ENCODE measurements at places on chromosomes 16 and 17.

GRCh38 chr16:84751241-84751640 lies 51.4 kb downstream of the USP10 start:
- no peak for DNase-seq

DNA sequence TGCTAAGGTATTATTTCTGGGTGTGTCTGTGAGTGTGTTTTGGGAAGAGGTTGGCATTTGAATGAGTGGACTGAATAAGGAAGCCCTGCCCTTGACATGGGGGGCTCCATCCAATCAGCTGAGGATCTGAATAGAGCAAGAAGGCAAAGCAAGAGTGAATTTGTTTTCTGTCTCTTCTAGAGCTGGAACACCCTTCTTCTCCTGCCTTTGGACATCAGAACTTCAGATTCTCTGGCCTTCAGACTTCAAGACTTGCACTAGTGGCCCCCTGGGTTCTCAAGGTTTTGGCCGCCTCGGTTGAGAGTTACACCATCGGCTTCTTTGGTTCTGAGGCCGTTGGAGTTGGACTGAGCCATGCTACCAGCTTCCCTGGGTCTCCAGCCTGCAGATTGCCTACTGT lies 448.6 kb downstream of the SHISA9 start:
- DNase-seq, result no peak

GRCh38 chr16:1286513-1287094 lies 22.8 kb upstream of the UBE2I start:
- no peak for DNase-seq

DNA sequence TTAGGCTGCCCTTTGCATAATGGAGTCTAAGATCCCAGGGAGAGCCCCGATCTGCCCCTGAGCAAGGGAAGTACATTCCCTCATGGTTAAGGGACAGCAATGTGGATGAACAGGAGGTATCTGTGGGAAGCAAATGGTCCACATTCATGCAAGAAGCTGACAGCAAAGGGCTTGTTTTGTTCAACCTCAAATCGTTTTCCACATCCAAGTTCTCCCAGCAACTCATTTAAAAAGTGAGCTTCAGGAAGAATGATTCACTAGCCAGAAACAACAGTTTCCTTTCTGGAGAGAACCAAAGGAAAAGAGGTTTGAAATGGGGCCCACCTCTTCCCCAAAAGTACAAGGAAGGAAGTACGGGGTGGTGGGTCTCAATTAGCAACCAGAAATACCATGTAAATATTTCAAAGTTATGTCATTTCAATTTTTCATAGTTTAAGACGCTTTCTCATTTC lies 9.4 kb downstream of the HSPB9 start:
- no peak for DNase-seq

GRCh38 chr16:57123216-57123973 lies 31.0 kb downstream of the CPNE2 start:
- DNase-seq, result no peak

DNA sequence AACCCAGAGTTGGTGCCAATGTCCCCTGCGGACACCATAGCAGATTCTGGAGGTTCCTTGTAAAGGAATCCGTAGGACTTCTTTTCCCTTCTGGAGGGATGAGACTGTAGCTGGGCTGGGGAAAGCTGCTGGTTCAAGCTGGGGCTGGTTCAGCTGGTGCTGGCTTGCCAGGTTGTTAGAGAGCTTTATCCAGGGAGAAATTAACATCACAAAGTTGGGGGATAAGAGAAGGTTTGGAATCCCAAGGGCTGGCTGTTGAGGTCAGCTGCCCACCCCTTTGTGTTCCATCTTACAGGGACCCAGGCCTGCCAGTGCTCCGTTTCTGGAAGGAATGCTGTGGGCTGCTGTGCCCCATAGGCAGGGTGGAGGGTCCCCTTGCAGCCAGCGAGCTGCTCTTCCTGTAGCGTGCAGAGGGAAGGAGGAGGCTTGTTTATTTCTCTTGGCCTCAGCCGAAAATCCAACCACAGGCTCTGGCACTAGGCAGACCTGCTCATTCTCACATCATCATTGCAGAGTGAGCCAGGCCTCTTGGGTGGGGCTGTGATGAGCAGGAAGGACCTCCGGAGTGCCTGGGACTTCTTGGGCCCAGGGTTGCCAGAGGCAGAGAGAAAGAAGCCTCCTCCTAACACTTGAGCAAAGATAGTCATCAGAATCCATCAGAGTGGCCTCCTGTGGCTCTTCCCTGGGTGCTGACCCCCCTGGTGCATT lies 251.1 kb downstream of the SEC14L1 start:
- no peak for DNase-seq

GRCh38 chr17:28334666-28335200 lies 539 bp downstream of the IFT20 start:
- no peak for DNase-seq

GRCh38 chr17:34974794-34975785 lies 5.2 kb upstream of the LIG3 start:
- no peak for DNase-seq

DNA sequence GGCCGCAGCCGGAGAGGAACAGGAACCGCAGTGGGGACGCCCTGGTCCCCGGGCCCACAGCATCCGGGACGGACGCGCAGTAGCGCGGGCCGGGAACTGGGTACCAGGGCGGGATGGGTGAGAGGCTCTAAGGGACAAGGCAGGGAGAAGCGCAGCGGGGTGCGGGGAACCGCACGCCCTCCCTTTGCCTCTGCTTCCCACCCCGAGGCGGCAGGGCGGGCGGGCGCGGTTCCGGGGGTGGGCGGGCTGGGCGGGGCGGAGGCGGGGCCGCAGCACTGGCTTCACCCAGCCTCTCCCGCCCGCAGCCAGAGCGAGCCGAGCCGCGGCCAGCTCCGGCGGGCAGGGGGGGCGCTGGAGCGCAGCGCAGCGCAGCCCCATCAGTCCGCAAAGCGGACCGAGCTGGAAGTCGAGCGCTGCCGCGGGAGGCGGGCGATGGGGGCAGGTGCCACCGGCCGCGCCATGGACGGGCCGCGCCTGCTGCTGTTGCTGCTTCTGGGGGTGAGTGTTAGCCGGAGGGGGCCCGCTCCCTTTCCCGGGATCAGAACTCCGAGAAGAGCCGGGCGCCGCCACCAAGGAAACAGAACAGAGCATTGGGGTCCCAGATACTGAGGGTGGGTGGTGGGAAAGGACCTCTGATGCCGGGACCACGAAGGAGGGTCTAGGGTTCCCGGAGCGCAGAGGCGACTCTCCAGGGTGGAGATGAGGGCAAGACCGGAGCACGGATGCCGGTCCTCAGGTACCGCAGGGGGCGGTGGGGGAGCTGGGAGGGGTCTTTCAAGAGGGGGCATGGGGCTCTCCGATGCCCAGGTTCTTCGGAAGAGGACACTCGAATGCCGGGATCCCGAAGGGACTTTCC lies at the start of gene NGFR:
Gene NGFR, plus strand, starts transcription at position 308 of the 856 bp plus-strand sequence. Its CDS starts 125 bp downstream, at position 433.
- peak; percentile 28 for DNase-seq

GRCh38 chr17:65618516-65618915 lies 57.1 kb upstream of the AXIN2 start:
- no peak for DNase-seq

- no peak for DNase-seq
These were observed 129.1 kb upstream of the HS3ST2 start for GRCh38 chr16:22684574-22685458.

DNA sequence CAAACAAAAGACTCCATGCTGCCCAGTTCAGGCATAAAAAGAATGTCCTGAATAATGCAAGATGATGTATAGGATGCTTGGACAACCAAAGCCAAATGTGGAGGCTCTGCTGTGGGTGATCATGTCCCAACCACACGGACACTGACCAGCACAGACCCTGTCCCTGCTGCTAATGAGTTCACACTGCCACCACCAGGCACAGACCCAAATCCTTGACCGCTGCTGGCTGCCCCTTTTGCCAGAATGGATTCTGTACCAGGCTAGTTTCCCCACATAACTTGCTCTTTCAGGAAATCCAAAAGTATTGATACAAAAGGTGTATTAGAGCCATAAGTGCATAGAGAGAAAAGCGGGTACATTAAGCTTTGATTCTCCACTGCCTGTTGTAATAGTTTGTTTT lies 60.9 kb downstream of the XYLT1 start:
- no peak for DNase-seq

DNA sequence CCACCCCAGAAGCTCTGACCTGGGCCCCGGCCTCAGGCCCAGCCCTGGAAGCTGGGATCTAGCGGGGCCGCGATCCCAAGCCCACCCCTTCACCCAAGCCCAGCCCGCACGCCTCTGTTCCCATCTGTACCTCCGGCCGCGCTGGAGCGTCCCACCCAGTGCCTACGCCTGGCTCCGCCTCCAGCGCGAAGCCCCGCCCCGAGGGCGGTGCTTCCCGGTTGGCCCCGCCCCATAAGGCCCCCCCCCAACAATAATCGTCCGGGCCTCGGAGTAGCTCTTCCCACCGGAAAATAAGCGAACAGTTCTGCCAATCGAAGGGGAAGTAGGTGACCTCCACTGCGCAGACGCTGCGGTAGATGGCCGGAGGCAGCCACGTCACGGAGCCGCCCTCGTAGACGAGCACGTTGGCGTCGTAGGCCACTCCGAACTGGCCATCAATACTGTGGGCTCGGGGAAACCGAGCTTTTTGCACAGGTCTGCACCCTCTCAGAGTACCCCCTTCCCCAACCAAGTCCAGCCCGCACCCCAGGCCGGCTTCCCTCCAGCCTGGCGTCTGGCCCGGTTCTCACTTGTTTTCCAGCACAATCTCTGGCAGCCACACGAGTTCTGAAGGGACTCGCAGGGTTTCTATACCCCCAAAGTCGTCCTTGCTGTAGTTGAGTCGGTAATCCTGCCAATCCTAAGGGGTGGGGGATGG lies 1.1 kb downstream of the CHRNE start:
- no peak for DNase-seq

DNA sequence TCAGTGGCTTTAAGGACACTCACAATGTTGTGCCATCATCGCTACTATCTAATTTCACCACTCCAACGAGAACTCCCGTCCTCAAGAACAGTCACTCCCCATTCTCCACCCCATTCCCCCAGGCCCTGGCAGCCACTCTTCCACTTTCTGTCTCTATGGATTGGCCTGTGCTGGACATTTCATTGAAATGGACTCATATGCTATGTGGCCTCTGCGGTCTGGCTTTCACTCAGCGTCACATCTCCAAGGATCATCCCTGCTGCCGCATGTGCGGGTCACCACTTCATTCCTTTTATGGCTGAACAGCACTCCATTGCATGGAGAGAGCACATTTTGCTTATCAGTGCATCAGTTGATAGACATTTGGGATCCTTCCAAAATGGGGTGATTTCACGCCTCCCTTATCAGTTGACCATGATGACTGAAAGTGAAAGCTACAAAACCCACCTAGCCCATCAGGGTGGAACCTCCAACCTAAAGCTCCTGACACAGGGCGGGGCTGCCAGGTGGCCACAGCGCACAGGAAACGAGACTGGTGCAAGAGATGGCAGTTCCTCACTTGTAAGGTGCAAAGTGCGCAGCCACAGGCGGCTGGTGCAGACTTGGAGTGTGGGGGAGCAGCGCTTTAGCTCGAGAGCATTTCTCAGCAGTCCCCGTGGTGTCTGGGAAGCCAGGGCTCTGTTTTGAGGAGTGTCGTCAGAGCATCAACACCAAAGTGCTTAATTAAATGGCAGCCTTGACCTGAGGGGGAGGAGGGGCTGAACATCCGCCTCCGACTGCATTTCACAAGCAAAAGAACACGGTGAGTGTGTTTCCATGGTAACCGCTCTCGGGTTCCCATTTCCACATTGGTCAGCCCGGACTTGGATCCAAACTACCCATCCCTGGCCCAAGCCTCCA lies 23.8 kb downstream of the COTL1 start:
- DNase-seq, result peak; percentile 64

- DNase-seq, result no peak
These were observed 25.1 kb downstream of the C16orf54 start for GRCh38 chr16:29720703-29721102.

- DNase-seq, result no peak
These were observed 517.0 kb downstream of the KIF2B start for GRCh38 chr17:54339731-54340130.

- peak; percentile 71 for DNase-seq
These were observed 33.3 kb downstream of the PLCD3 start for GRCh38 chr17:45098869-45099616.

DNA sequence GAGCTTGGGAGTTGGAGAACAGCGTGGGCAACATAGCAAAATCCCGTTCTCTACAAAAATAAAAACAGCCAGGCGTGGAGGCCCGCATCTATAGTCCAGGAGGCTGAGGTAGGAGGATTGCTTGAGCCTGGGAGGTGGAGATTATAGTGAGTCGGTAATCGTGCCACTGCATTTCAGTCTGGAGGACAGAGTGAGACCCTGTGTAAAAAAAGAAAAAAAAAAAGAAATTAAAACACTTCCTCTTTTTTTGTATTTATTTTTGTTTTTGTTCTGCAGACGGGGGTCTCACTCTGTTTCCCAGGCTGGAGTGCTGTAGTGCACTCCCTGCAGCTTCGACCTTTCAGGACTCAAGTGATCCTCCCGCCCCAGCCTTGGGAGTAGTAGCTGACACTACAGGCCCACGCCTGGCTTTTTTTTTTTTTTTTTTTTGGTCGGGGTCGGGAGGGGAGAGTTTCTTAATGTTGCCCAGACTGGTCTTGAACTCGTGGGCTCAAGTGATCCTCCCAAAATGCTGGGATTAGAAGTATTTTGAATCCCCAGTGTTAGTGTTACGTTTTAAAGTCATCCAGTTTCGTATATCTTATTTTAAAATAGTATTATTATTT lies 1.5 kb downstream of the IST1 start:
- no peak for DNase-seq
